Panc1 (cell line): ENCODE measurements at places on chromosomes 11 and 22.

- DNase-seq: no peak
Observed at GRCh38 chr22:33247758-33248157, 189.6 kb upstream of the SYN3 start.

DNA sequence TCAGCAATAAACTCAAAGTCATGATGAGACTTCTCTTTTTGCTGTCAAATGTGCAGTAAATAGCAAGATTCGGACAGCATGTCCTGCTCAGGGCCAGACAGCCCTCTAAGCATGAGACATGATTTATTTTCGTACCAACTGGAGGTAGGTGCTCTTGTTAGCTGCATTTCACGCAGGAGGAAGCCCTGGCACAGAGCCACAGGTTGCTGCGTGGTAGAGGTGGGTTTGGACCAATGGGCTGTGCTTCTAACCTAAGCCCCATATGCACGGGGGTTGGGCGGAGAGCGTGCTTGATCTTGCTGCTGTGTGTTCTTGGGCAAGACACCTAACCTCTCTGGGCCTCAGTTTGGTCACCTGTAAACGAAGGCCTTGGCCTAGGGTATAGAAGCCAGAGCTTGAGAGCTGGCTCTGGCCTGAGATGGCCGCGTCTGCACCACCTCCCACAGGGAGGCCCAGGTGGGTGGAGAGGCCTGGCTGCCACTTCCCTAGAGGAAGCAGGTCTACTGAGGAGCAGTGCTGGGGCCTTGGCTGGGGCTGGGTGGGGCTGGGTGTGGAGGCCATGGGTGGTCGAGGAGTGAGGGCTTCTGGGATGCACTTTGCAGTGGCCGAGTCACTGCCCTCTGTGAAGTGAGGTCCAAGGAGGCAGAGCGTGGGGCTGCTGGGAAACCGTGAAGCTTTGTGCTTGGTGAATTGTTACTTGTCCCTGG, 38.5 kb upstream of the GRAMD4 start:
- no peak for DNase-seq

DNA sequence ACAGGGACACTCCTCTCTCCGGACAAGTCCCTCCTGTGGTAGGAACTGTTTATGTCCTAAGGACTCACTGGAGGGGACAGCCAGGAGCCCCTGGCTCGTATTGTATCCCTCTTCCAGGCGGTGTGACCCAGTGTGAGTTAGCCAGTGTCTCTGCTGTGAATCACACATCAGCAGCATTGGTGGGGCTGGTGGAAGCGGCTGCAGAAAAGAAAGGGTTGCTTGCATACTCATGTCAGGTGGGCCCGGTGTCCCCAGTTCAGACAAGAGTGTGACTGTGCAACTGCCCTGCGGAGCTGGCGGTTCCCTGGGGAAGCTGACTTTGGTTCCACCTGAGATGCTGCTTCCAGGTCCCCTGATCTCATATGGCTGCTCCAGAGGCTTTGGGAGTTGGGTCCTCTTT, 99.4 kb downstream of the ZBTB16 start:
- no peak for DNase-seq

GRCh38 chr11:87213444-87213843, 175.7 kb downstream of the TMEM135 start:
- no peak for DNase-seq

GRCh38 chr22:23302171-23303002, 122.1 kb downstream of the BCR start:
- DNase-seq: no peak

- no peak for DNase-seq
Observed at GRCh38 chr11:95835351-95835750, 45.1 kb downstream of the CEP57 start.

GRCh38 chr22:47301820-47302475, 539.5 kb downstream of the TBC1D22A start:
- no peak for DNase-seq

DNA sequence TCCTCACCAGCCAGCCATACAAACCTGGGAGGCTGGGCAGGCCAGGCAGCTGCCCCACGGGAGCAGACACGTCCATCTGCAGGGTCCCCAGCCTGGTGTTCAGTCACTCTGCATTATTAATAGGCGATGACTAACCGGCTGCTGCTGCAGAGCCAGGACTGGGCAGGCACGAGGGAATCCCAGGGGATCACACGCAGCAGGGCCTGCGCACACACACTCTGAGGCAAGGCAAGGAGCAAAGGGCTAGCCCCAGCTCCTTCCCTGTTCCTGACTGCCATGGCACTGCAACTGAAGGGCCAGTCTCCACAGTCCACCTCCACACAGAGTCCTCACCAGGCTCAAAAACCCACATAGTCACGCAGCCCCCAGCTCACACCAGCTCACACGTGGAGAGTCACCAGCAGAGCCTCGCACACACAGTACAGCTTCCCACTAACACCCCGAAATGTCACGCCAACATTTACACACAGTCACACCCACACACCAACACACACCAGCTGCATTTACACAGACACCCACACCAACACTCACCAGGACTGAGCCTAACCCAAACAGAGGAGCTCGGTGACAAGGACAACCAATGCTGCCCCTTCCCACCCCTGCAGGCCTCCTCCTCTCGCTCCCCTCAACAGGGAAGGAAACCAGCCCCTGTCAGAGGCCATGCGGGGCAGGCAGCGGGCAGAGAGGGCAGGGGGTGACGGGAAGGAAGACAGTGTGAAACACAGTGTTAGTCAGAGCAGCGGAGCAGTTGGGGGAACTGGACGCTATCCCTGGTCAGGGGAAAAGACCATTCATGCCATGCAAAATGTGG, 47.3 kb downstream of the NRXN2 start:
- DNase-seq: no peak

GRCh38 chr11:78110351-78110750, 29.1 kb downstream of the ALG8 start:
- DNase-seq: no peak

DNA sequence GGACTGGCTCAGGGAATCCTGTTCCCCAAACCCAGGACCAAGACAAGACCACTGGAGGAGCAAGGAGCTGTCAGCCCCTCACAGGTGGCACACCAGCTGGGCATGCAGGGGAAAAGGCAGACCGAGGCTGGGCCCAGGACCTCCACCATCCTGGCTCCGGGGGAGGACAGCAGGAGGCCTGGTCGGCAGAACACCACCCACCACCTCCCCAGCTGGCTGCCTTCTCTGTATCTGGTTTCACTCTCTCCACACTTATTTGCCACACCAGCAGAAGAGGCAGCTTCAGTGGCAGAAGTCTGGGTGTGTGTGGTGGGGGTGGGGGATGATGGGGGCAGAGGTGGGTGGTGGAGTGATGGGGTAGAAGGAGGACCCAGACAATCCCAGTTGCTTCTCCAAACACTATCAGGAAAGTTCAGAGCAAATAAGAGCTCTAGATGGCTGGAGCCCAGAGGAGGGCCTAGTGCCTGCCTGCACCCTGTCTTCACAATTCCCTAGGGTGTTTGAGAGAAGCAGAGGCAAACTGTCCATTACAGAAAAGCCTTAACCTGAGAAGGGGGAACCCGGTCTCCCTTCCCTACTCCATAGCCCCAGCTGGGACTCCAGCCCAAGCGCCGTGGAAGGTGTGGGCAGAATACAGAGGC, 51.9 kb upstream of the CDON start:
- DNase-seq: no peak

- DNase-seq: no peak
Observed at GRCh38 chr22:26568207-26568706, 21.7 kb downstream of the TPST2 start.

DNA sequence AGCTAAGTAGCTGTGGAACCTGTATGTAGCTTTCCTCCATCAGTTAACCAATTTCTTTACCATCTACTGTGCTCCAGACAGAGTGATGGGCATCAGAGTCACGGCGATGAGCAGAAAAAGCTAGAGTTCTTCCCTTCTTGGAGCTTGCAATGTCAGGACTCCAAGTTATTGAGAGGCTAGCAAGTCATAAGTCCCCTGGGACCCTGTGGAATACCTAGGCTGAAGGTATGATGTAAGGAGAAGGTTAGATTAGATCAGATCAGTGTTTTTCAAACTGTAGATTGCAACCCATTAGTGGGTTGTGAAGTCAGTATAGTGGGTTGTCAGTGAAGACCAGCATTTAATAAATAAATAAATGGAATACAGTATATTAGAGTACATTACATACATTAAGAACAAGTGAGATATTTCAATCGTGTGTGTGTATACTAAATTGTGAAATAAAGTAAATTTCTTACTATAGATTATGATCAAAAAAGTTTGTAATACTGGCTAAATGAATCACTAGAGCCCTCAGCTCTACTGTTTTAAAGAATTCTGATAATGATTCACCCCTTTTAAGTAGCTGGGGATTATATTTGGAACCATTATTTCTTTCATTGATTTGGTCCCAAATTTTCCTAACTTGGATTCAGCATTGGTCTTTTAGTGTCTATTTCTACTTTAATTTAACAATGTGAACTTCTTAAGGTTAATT, 52.3 kb downstream of the RASSF10 start:
- no peak for DNase-seq

GRCh38 chr11:12131943-12132789, 21.8 kb downstream of the MICAL2 start:
- no peak for DNase-seq

DNA sequence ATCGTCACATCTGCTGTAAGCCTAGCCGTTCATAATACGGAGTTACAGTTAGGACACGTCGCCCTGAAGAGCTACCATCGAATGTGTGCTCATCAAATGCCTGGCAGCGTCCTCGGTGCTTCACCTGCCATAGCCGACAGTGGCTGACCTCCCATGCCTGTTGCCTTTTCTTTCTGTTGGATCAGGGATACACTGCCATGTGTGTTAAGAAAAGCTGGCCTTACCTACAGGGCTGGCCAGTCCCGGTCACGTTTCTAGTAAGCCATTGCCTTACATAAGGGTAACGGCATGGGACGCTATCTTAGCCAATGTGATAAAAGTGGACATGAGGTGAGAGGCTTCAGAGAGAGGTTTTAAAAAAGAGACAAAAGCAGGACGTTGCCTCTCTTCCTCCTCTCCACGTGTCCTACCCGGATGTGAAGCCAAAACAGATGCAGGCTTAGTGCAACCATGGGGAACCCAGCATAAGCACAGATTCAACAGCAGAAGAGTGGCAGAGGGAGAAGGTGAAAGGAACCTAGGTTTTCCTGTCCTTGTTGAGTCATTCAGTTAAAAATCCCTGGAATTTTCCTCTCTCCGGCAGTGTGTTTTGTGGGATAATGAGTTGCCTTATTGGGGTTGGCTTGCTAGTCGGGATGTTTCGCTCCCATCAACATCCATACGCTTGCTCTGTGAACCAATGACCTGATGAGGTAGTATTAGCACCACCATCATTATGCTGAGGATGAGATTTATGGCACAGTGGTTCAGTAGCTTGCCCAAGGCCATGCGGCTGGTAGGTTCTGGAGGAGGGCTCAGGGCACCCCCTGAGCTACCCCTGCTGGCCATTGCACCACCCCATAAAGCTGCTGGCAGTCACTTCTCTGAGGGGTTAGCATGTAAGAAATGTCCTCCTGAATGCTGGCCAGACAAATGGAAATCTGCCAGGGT, 67.4 kb upstream of the B3GAT1 start:
- no peak for DNase-seq

- DNase-seq: no peak
Observed at GRCh38 chr11:28384418-28384817, 276.2 kb downstream of the METTL15 start.

GRCh38 chr11:117204283-117205080, 5.3 kb downstream of the TAGLN start:
- no peak for DNase-seq

DNA sequence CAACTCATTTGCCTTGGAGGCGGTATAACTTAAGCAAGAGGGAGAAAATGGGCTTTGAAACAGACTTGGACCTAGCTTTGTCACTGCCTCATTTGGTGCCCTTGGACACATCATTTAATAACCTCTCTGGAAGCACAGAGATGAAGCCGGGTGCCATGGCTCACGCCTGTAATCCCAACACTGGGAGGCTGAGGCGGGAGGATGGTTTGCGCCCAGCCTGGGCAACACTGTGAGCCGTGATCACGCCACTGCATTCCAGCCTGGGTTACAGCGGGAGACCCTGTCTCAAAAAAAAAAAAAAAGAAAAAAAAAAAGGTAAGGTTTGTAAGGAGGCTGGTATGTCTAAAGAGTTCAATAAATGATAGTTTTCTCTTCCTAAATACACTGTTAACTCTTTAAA, 806 bp downstream of the COA4 start:
- DNase-seq: no peak

DNA sequence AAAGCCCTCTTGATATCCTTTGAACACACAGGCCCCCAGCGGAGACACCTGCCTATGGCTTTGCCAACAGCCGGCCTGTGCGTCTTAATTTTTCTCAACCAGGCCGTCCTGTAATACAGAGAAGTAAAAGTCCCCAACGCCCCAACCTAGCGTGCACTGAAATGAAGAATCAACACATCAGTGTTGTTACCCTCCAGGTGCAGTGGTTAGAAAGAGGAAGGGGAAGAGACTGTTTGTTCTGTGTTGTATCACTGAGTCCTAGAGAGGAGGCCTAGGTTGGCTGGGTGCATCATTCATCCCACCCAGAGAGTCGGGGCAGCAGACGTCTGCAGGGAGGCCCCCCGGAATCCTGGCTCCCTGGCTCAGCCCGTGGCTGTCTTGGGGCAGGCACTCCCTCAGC, 25.7 kb downstream of the SGSM1 start:
- no peak for DNase-seq

GRCh38 chr11:78420796-78421209, 3.2 kb upstream of the GAB2 start:
- DNase-seq: no peak
